Amniotic stem cell (primary cell): ENCODE measurements at places on chromosomes 13 and 19.
A peak's percentile ranks its signal among the peaks of the same experiment; 100 is the strongest.

GRCh38 chr19:1169921-1170885, 3.9 kb downstream of the SBNO2 start:
- no peak for DNase-seq

GRCh38 chr19:18393836-18394235, 3.6 kb downstream of the LRRC25 start:
- DNase-seq = no peak

GRCh38 chr13:100125946-100126345, 37.1 kb downstream of the PCCA start:
- DNase-seq = no peak

DNA sequence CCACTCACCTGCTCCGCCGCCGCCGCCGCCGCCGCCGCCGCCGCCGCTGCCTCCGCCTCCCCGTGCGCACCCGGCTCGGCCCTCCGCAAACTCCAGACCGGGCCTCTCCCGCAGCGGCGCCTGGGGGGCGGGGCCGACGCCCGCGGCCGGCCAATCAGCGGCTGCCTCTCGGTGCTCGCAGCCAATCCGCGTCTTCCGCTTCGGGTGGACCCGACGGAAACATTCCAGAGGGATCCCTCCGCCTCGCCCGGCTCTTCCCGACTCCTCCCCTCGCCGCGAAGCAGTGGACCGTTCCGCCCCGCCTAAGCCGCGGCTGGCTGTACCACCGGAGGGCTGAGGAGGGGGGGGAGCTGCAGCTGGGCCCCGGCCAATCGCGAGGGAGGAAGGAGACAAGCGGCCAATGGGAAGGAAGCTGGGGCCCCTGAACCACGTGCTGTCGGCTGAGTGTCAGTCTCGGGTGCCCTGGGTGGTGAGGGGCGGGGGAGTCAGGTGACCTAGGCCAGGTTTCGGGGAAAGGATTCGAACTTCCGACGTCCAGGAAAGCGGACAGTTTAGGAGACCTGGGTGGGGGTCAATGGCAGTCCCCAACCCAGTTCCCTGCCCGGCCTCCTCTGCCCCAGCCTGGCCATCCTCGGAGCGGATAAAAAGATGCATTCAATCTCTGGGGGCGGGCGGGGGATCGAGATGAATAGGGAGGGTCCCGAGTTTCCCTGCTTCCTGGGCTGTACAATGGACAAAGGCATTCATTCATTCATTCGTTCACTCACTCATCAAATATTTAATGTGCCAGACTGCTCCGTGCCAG, at the start of gene GIPC1:
TSS of gene GIPC1 (minus strand) at position 99 of the 805 bp plus-strand sequence. CDS start 13,151 bp downstream, outside the sequence.
- DNase-seq = peak; percentile 98

GRCh38 chr19:17860993-17861360, 1.3 kb downstream of the RPL18A start:
- no peak for DNase-seq

GRCh38 chr13:112899281-112900225, 69.5 kb upstream of the MCF2L start:
- DNase-seq = no peak

DNA sequence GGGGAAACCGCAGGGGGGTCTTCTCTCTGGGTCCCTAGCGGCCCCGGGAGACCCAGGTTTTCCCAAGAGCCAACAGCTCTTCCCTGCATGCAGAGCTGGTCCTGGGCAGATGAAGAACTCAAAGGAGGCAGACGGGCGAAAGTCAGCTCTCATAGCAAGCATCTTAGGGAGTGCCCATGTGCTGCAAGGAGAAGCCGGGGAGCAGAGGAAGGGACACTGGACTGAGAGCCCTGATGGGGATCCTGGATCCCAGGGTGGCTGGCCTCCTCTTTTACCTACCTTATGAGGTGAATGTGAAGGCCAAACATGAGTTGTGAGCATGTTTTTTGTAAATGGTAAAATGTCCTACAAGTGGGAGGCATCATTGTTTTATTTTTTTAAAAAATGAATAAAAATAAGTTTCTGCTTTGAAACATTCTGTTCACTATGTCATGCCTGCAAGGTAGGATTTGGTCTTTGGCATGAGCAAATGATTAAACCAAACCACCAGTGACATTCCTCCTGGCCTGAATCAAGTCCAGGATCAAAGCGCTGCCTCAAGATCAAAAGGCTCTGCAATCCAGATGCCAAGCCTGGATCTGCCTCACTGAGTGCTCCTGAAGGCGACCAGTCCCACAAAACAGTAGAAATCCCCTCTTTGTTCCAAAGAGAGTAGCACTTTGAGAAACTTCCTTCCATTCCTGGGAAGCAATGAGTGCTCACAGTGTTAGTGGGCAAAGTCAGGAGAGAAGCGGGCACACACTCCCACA, 92.2 kb upstream of the SERP2 start:
- DNase-seq = no peak

GRCh38 chr13:96020155-96020575, 33.0 kb downstream of the UGGT2 start:
- DNase-seq = peak; percentile 55

DNA sequence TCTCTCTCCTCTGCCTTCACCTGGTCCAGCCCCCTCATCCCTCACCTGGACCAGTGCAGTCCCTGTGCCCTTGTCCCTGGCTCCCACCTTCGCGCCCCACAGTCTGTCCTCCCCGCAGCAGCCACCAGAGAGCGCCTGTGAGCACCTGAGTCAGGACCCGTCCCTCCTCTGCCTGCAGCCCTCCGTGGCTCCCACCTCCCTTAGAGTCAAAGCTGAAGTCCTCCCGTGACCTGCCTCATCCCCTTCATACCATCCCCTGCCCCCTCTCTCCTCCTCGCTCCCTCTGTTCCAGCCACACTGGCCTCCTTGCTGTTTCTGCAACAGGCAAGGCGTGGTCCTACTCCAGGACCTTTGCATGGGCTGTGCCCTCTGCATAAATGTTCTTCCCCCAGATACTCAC, 10.3 kb downstream of the CELF5 start:
- DNase-seq = no peak

DNA sequence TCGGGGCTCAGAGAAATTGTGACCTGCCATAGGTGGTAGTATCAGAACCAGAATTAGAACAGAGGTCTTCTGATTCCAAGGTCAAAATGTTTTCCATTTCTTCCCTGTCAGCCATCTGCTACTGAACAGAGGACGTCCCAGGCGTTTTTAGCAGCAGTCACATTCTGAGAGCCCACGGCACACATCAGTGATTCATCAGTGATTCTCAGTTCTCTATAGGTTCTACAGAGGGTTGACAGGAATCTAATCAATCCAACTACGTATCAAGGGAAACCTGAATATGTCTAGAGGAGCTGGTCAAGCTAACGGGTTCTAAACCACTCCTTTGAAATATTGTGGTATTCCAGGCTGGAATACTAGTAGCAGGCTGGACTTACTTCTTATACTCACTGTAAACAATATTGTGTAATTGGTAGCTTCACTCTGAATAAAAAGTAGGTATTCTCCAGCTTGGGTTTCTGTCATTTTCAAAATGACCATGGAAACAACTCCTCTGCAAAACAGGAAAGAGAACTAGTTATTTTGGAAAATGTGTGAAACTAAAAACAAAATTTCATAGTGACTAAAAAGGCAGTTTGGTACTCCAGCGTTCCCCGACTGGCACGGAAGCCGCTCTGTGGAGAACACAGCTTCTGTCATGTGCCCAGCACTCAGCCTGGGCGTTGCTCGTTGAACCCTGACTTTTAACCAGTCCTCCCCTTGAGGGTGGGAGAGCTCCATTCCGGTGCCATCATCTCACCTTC, 43.2 kb downstream of the FLT3 start:
- no peak for DNase-seq

DNA sequence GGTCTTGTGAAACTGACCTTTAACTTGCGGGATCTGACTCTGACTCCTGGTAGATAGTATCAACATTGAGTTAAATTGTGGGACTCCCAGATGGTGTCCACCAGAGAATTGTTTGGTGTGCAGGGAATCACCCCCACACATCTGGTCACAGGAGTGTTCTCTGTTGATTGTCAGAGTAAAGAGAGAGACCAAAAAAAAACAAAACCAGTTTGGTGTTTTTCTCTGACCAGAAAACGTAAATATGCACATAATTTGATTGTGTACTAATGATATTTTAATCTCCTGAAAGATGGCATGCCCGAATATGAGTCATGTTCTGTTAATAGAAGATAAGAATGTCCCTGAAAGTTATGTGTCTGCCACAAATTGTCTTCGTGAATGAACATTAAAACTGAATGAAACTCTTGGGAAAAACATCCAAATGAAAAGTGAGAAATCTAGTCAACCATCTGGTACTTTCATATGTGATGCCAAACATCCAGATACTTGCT, 118.5 kb upstream of the GPC6 start:
- no peak for DNase-seq
